T-helper 1 cell (primary cell): ENCODE measurements at places on chromosomes 4 and X.

GRCh38 chr4:98706935-98707334 lies 48.5 kb upstream of the TSPAN5 start:
- DNase-seq: no peak

DNA sequence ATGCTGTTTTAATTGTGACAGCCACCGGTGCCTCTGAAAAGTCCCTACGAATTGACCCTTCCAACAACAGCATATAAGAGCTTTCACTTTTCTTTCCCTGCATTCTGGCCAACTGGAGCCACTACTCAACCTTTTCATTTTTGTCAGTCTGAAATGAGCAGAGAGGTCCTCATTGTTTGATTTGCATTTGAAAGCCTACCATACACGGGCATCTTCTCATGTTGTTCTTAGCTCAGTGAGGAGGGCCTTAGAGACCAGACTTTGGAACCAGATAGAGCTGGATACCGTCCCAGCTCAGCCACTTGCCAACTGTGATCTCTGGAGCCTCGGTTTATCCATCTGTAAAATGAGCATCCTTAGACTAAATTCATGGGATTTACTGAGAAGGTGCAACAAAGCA lies 16.9 kb upstream of the TMSB4X start:
- DNase-seq: no peak

DNA sequence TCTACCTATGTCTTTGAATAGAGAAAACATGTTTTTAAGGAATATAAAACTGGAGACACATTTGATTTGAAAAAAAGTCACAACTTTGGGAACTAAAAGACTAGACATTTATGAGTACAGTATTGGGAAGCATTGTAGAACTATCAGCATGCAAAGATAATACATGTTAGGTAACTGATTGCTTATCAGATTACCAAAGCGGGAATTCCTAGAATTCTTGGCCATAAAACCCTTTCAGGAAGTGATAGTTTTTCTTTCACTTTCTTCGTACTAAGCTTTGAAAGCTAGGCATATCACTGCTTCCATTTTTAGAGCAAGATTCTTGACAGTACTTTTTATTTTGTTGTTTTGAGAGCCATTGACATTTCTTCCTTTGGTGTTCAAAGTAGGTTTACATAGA lies 646.6 kb upstream of the PITX2 start:
- no peak for DNase-seq

DNA sequence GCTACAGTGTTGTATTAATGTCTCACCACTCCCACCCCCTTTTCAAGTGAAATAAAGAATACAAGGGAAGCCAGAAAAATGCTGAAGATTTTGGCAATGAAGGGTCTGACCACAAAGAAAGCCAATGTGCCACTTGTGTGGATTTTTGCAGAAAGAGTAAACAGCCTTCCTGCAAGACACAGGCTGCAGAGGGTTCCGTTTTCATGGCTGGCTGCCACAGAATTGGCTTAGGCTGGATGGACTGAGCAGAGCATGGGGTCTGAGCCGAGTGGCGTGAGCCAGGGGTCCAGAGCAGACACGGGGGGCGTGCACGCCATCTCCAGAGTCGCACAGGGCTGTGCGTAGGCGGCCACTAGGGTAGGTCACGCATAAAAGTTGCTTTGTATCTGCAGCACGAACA lies 69.2 kb downstream of the MTNR1A start:
- DNase-seq: no peak

DNA sequence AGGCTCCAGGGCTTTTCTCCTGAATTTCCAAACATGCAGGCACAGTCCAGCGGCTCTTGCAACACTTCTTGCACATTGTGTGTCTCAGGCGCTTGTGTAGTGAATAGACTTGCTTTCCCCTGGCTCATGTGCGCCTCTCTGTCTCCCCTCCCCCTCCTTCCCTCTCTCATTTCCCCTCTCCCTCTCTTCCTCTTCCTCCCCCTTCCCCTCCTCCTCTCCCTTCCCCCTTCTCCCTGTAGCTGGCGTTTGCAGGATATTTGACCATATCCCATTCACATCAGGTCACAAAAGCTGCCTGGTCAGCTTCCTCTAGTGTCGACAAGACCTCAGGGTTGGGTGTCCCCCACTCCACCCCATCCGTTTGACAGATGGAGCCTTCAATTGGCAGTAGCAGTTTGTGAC lies 2.4 kb downstream of the CHST7 start:
- DNase-seq: no peak

DNA sequence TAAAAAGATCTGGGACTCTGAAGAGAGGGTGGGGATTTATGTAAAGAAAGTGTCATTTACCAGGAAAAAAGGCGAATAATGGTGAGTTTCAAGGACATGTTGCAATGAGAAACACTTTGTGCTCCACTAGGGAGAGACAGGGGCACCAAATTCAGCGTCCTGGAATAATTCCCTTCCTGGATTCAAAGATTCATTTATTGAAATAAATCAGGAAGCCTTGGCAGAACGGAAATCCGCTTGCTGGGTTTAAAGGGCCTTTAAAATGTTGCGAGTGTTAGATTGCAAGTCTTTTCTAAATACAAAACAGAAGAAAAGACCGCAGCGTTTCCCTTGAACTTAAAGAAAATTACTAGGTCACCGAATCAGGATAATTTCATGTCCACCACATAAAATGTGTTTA lies 3.8 kb upstream of the ZIC3 start:
- DNase-seq: no peak

GRCh38 chrX:139890991-139891700 lies 41.7 kb downstream of the ATP11C start:
- DNase-seq: no peak

DNA sequence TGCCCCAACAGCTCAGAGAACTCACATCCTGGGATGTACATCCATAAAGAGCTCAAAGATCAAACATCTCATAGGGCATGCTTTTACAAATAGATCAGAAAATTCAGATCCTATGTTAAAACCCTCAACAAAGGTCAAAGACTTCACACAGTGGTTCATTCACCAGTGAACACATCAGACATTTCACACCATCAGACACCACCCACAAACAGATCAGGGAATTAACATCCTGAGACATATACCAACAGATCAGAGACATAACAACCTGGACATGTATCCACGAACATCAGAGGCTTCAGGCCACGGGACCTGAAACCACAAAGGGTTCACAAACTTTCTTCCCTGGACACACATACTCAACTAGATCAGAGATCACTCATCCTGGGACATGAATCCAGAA lies 23.4 kb downstream of the SUV39H1 start:
- no peak for DNase-seq

DNA sequence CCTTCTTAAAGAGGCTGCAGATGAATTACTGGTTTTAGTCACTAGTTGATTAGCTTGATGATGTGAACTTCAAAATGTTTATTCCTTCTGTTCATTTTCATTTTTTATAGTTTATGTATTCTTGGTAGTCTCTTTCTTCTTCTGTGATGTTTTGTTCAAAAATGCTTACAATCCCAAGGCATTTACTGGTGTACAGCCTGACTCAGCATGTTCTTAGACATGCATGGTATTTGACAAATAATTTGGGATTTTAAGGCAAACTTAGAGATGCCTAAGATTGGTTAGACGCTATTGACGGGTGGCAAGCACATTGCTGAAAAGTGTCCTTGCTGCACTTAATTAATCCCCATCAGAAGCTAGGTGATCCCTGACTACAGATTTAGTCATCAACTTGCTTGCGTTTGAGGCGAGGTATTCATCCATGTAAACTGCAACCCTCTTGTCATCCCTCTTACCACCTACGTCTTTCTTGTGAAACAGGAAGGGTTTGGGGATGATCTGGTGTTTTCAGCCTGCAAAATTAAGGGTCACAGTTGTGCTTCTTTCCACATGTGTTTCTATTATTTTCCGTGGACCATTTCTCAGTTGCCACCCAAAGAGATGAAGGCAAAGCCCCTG lies 331.8 kb downstream of the DKK2 start:
- no peak for DNase-seq

GRCh38 chr4:141922236-141922635 lies 285.9 kb downstream of the IL15 start:
- no peak for DNase-seq

- DNase-seq: no peak
Measured at GRCh38 chrX:16487620-16488385, 162.2 kb upstream of the S100G start.

GRCh38 chr4:139973616-139974015 lies 180.4 kb downstream of the MAML3 start:
- no peak for DNase-seq
